Right lung (tissue), 10 donors: ENCODE measurements at places on chromosomes 2 and 18. TPM values are rescaled to one million over a fixed set of nuclear protein-coding genes. Genes with fewer than 3 reads are reported as not detected.
A peak's percentile ranks its signal among the peaks of the same experiment; 100 is the strongest.

The RPIA gene
- polyA plus RNA-seq: 35.3 TPM

The ELOA2 gene
- polyA plus RNA-seq: not detected

GRCh38 chr18:60987963-60988362, 345.3 kb upstream of the CDH20 start:
- DNase-seq: no peak

GRCh38 chr18:39681061-39681460, 2115.5 kb upstream of the CELF4 start:
- no peak for DNase-seq

- no peak for DNase-seq
Observed at GRCh38 chr2:201955231-201955630, 78.4 kb upstream of the FZD7 start.

- peak; percentile 63 for DNase-seq
Observed at GRCh38 chr2:173076581-173077345, 1.1 kb downstream of the MAP3K20 start.

DNA sequence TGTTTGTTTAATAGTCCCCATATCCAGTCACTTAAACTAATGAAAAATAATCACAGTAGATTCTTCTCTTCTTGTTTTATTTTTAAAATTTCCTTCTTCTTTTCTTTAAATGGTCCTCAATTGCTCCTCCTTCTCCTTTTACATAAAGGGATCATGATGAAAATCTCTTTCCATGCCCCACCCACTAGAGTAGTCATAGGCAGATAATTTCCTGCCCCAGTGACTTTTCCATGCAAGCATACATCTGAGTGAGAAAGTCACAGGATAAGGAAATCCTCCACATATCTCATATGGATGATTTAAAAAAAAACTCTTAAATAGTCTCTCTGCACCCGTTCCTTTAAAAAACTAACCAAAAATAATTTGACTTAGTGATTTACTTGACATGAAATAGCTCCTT, 552.3 kb upstream of the SETBP1 start:
- DNase-seq: no peak

- DNase-seq: no peak
Observed at GRCh38 chr2:60336442-60337141, 216.9 kb downstream of the BCL11A start.

The GKN2 gene
- polyA plus RNA-seq: 2.3 TPM

GRCh38 chr2:169673921-169674320, 20.3 kb downstream of the CFAP210 start:
- DNase-seq: no peak

DNA sequence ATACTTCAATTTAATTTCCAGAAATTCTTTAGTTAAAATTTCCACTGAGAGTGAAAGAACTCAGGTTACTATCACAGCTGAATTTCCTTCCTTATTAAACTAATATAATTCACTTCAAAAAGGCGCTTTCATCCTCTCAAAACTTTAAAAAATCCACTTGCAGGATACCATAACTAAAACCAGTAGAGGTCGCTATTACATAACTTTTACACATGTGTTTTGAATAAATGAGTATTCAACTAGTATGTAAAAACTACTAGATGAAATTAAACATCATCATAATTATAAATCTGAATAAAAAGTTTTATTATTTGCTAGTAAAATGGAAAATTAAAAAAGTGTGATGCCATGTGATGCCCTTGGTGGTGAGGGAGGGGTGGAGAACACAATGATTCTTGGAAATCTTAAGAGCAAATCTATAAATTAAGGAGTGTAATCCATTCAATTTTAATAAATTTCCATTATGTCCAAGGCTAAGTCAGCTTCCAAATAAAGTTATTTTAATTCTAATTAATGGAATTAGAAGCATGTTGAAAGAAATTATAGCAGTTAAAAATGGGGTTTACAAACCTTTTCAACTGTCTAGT, 61.4 kb downstream of the SOS1 start:
- peak; percentile 21 for DNase-seq

GRCh38 chr2:27593240-27593639, 10.4 kb downstream of the ZNF512 start:
- DNase-seq: no peak

DNA sequence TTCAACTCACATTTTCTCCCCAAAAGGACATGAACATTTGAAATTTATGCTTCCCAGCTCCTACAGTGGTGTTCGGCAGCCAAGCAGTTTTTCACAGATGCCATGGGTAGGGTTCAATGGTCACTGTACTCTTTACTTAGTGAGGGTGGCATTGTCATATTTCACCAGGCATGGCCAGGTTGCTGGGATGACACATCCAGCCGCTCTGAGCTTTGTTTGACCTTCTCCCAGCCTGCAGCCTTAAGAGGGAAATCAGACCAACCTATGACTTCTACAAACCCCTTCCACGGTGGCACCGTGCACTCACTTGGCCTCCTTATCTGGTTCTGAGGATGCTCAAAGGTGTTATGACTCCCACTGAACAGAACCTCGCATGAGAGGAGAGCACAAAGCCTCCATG, 108.4 kb upstream of the SH3BP4 start:
- no peak for DNase-seq

DNA sequence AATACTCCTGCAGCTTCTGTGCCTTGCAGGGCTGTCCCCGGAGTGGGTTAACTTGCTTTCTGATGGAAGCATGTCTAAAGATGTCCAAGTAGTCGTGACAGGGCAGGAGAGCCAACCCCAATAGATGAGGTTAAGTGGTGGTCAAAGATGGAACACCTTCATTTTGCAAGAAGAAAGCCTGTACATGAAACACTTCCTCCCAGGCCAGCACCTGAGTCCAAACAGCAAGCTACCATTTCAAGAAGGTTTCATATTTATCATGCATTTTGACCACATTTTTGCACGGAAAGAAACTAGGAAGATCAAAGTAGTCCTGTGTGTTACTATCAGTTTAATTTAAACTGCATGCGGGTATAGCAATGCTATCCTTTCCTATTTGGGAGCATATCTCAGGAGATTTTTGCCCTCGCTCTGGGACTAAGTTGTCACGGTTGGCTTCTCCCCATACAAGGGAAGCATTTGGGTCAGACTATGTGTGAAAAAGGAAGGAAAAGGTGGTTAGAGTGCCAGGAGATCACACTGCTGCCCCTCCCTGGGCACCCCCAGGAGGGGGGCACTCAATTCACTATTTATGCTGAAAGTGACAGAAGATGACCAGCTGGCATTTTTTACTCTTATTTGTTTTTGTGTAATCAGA, 187.6 kb downstream of the ZNF521 start:
- DNase-seq: no peak

- no peak for DNase-seq
Observed at GRCh38 chr2:175516555-175516954, 335.0 kb upstream of the ATP5MC3 start.

GRCh38 chr2:120941571-120942120, 206.0 kb downstream of the GLI2 start:
- DNase-seq: no peak

GRCh38 chr2:237035781-237036475, 49.8 kb upstream of the COPS8 start:
- DNase-seq: no peak

GRCh38 chr2:241391892-241392665, 36.0 kb downstream of the FARP2 start:
- DNase-seq: no peak

GRCh38 chr18:58858591-58859468, 5.8 kb upstream of the ZNF532 start:
- peak; percentile 83 for DNase-seq

- no peak for DNase-seq
Observed at GRCh38 chr2:204282525-204282924, 262.8 kb upstream of the PARD3B start.

The DNAH6 gene
- polyA plus RNA-seq: 3.0 TPM

DNA sequence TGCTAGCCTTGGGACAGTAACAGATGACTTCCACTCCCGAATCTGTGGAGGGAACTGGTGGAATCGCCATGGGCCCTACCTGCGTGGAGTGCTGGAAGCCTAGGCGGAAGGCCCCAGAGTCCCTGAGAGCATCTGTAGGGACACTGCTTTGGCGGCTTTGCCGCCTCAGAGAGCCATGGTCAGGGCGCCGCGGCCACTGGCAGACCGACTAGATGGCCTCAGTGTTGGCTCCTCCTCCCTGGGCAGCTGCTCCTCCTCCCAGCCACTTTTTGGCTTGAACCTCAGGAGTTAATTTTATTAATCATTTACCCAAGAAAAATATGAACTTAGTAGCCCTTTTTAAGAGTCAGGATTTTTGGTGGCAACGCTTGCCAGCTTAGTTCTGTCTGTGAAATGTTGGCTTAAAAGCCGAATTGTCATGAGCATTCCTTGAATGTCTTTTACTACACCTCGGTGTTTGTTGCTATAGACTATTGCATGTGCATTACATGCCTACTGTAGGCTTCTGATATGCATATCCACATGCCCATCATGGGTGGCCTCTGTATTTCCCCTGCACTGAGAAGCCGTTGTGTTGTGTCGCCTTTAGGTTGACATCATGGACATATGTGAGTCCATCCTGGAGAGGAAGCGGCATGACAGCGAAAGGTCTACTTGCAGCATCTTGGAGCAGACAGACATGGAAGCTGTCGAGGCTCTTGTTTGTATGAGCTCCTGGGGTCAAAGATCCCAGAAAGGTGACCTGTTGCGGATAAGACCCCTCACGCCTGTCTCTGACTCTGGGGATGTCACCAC, 2.4 kb downstream of the KLF11 start:
- no peak for DNase-seq

The PRKAG3 gene
- not detected for polyA plus RNA-seq

The CFAP210 gene
- polyA plus RNA-seq: 2.3 TPM

The SDC1 gene
- polyA plus RNA-seq: 82.5 TPM

The PPM1B gene
- 60.2 TPM for polyA plus RNA-seq

- DNase-seq: no peak
Observed at GRCh38 chr2:148978026-148978685, 60.3 kb upstream of the LYPD6B start.

- no peak for DNase-seq
Observed at GRCh38 chr2:42874949-42875801, 82.8 kb upstream of the HAAO start.

The GRB14 gene
- 59.9 TPM for polyA plus RNA-seq

DNA sequence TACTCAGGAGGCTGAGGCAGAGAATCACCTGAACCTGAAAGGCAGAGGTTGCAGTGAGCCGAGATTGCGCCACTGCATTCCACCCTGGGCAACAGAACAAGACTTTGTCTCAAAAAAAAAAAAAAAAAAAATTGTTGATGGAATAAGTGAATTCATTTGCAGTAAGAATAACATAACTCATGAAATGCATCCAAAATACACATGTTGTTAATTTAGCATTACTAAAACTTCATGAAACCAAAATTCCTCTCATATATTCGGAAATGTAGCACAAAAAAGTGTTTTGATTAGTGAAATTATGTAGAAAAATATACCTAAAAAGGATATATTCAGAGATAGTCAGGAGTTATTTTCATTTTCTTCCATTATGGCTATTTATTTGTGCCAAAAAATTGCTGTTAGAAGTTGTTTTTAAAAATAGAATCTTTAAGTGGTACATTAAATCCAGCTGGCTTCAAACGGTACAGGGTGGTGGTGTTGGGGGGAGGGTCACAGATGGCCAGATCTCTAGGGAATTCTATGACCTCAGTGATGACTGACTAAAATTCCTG, 78.2 kb upstream of the UGP2 start:
- DNase-seq: no peak

GRCh38 chr18:69985239-69985638, 37.6 kb upstream of the CD226 start:
- no peak for DNase-seq

The RFX8 gene
- polyA plus RNA-seq: 0.92 TPM

The VWA3B gene
- polyA plus RNA-seq: 1.9 TPM

The RFTN2 gene
- polyA plus RNA-seq: 21.3 TPM

DNA sequence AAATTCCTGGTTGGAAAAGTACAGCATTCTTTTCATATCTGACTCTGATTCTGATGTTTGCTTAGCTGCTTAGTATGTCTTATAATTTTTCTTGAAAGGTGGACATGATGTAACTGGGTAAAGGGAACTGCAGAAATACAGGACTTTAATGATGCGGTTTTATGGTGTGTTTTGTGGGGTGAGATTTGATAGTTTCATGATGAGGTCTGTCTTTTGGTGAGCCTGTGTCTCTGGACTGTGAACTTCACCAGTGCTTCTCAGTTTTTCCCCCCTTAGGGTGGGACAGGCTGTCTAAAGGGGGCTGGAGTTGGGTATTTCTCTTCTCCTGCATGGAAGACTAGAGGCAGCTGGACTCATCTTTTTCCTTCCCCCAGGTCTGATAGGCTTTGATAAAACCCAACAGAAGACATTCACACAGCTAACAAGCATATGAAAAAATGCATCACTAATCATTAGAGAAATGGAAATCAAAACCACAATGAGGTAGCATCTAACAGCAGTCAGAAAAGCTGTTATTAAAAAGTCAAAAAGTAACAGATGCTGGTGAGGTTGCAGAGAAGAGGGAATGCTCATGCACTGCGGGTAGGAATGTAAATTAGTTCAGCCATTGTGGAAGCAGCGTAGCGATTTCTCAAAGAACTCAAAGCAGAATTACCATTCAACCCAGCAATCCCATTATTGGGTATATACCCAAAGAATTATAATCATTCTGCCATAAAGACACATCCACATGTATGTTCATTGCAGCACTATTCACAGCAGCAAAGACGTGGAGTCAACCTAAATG, 77.6 kb downstream of the EPC2 start:
- DNase-seq: no peak

DNA sequence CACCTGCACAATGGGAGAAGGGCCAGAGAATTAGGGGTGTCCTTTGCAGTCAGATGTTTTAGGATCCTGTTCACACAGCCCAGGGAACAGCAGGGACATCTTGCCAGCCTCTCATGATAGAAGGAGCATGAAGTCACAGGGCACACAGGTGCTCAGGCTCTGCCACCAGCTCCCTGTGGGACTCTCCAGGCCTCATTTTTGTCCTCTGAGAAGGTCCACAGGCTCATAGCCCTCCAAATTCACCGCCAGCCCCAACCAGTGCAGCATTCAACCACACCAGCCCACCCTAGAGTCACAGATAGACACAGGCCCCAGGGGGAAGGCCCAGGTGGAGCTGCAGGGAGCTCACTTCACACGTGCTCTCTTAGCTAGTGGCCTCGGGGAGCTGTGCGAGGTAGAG, 391.7 kb downstream of the TNS1 start:
- no peak for DNase-seq

DNA sequence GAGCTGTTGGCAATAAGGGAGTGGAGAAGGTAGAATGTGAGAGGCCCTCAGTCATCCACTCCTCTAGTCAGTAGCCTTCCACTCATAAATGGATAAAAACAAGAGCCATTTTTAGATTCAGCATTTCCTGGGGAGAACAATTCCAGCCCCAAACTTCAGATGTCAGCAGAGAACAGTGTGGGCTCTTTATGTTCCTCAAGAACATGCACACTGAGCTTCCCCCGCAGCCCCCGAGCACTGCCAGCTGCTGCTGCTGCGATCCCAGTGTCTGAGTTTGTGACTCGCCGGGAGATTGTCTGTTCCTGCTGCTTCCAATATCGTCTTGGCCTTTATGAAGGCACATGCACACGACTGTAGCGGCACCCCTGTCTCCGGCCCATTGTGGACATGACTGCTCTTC, 143.7 kb upstream of the CTNNA2 start:
- no peak for DNase-seq
